ENCODE measurements at places on chromosomes 3 and 15.

DNA sequence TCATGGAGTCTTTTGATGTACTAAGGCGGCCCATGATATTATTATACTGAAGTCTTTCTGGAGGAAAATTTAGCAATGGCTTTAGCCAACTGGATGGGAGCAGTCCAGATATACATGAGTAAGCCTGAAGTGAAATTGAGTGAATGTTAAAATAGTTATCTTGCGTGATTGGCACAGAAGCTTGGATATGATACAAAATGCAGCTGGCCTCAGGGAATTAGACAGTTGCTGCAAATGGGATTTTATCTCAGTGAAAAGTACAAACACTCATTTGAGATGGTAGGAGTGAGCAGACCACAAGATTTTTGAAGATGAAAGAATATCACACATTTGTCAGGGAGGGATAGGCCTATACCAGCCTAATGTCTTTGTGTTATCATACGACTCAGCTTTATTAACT, 8.9 kb downstream of the LMOD3 start:
- no peak for DNase-seq

DNA sequence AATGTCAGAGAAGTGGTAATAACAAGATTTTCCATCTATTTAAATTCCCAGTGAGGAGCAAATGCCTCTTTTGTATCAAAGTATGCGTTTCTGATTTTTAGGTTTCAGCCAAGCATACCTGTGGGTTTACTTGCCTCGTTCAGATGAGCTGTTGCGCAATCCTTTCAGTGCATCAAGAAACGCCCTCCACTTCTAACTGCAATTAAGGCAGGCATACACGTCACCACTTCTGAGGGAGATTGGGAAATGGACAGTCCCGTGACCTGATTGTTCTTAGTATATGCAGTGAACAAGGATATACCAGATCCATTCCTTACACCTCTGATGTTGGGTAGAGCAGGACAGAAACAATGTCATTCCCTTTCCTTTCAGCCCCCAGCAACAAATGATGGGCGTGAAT, 219.0 kb downstream of the ITPR1 start:
- DNase-seq, result peak; percentile 67

DNA sequence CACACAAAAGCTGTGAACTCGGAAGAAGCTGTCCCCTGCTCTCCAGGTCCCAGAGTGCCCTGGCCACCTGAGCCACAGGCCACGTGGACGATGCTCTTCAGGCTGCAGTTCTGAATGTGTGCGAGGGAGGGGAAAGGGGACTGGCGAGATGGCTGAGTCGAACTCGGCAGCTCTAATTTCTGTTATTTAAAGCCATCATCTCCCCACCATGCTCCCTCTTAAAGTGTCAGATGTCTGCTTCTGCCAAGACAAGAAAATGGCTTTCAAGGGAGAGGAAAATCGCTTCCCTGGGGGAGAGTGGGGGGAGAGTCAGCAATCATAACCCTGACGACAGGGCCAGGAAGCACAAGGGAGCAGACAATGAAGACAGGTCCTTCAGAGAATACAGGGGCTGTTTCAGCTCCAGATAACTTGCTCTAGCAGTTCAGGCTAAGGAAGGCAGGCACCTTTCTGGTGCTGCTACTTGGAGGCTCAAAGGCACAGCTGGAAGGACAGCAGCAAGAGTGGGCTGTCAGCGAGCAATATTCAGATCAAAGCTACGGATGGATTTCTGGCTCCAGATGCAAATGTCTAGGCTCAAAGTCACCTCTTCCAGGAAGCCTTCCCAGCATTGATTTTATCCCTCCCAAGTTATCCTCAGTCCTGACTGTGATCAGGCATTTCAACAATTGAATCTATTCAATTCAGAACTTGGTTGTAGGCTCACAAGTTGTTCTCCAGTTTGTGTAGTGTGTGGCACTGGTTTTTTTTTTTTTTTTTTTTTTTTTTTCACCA, 15.5 kb upstream of the CCDC33 start:
- DNase-seq, result no peak

- no peak for DNase-seq
Measured at GRCh38 chr15:50280271-50280670, 14.7 kb upstream of the HDC start.

DNA sequence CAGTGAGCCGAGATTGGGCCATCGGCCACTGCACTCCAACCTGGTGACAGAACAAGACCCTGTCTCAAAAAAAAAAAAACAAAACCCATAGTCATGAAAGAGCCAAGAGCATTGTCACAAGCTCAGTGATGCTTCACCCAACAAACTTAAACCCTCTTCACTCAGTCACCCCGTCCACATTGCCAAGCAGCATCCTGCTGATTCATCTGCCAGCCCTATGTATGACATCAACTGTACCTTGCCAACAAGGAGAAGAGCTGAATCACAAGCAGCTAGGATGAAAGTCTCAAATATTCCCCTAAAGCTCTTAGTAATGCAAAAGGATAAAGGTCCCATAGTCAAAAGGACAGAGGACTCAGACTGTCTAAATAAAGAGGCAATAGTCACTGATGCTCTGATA, 90.0 kb downstream of the ANO10 start:
- peak; percentile 32 for DNase-seq

DNA sequence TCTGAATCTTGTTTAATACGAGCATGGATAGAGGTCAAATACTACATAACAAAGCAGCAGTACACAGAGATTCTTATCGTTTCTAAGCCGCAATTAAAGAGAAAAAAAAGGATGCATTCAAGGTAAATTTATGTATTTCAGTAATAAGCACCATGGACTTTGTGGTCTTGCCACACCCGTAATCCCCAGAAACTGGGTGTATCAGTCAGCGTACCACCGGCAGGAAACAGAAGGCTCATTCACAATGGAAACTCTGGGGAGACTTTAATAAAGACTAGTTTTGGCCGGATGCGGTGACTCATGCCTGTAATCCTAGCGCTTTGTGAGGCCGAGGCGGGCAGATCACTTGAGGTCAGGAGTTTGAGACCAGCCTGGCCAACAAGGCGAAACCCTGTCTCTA, 81.9 kb upstream of the ZNF280D start:
- no peak for DNase-seq

- no peak for DNase-seq
Measured at GRCh38 chr3:109382588-109382987, 45.2 kb upstream of the DPPA4 start.

GRCh38 chr3:192802957-192803899, 75.9 kb upstream of the FGF12 start:
- no peak for DNase-seq
